ENCODE measurements at places on chromosomes 7 and 10.

DNA sequence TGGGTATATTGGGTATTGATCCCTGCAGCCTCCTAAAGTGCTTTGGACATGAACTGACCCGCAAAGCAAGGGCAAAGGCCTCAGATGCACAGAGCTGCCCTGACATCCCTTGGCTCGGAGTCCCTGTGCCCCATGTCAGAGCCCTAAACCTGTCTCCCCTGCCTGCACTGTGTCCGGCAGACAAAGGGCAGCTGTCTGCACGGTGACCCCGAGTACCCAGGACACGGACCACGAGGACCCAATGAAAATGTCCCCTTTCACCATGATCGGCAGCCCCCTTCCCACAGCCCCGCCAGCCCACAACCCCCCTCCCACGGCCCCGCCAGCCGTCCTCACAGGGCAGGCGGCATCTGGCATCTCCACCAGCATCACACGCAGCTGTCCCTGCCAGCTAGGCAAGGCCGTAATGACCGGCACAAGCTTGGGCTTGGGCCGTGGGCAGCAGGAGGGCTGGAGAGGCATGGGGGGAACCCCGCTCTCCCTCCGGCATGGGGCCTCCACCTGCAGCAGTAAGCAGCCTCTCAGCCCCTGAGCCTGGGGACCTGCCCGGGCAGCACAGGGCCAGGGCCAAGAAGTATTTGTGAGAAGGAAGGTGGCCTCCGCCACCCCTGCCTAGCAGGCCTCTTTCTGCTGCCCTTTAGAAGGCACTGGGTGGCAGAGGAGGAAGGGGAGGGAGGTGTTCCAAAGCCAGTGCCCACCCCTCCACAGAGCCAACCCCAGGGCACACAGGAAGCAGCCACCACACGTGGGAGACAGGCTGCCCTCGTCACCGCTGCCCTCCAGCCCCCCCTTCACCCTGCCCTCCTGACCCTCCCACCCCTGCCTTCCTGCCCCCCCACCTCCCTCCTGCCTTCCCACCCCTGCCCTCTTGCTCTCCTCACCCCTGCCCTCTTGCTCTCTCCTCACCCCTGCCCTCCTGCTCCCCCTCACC, 10.1 kb downstream of the NUDT1 start:
- DNase-seq = no peak

- no peak for DNase-seq
Measured at GRCh38 chr10:133293810-133294119, 14.9 kb downstream of the TUBGCP2 start.

DNA sequence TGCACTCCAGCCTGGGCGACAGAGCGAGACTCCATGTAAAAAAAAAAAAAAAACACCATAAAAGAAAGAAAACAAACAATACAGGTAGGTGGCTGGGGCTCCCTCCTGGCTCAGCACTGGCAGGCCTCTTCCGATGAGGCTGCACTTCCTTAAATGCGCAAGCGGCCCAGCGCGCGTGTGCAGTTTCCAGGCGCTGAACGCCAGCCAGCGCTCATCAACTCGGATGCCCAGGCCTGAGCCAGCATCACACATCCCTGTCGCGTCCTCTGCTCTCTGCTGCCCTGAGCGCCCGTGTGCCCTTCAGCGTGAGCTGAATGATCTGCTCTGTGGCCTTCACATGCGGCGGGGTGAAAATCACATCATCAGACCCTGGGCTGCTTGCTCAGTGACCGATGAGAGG, 31.8 kb downstream of the NUDT1 start:
- DNase-seq = no peak

DNA sequence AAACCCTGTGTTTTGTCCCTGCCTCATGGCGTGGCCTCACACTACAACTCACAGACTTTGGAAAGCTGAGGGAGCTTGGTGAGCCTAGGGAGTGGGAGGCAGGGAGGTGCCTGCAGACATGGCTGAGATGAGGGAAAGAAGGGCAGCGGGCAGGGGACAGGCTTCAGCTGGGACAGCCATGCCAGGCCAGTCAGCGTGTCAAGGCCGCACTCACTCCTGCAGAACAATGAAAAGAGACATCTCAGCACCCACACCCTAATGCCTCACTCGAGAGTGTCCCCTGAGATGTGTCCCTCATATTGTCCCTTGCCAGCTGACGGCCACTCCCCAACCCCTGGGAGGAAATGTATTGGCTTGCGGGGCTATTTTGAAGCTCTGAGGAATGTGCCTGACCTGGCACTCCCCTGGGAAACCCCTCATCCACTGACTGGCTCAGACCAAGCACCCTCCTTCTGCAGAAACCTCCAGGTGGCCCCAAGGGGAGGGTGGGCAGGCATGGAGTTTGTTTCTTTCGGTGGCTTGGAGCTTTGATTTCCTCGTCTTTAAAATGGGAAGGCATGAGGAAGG, 31.6 kb downstream of the SH3PXD2A start:
- DNase-seq = no peak

GRCh38 chr7:129480674-129481363, 21.5 kb upstream of the SMKR1 start:
- DNase-seq = no peak

GRCh38 chr7:80643336-80643915, 5.0 kb downstream of the CD36 start:
- no peak for DNase-seq

DNA sequence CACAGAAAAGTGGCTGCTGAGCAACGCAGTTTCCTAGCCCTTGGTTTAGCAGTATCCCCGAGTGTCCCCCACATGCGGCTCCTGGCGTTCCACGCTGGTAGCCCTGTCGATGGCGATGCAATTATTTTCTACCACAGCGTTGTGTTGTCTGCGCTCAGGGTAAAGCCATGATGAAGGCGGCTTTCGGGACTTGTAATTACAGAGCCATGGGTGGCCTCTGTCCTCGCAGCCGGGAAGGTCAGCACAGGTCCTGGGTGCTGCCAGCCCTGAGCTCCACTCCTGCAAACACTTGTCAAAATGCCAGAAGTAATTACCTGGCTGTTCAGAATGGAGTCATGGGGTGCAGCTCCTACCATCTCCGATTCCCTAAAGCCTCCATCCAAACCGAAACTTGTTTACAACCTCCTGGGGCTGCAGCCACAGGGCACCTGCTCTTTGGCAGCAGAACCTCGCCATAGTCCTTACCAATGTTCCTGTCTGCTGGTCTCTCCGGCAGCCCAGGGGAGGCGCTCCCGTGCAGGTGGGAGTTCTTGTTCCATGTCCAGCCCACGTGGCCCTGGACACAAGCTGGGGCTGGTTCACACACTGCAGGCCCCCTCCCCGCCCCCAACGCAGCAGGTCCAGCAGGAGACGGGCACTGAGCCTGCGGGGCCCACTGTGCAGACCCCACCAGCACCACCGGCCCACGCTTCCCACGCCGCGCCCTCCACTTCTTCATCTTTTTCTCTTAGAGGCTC, 512.6 kb downstream of the PTPRN2 start:
- no peak for DNase-seq

DNA sequence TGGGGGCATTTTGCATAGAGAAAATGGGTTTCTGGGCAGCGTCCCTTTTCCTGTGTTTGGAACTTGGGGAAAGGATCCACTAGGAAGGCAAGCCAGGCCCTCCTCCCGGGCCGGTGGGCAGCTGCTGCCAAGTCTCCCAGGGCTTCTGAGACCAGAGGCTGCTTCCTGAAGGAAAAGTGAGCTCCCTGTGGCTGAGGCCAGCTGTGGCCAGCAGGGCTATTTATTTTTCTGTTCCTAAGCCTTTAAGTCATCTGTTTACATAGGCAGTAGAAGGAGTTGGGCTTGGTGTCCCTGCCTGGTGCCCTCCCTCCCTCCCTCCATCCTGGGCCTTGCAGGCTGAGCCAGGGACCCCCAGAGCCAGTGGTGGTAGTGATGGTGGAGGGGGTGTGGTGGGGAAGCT, 70.5 kb upstream of the COL13A1 start:
- no peak for DNase-seq

DNA sequence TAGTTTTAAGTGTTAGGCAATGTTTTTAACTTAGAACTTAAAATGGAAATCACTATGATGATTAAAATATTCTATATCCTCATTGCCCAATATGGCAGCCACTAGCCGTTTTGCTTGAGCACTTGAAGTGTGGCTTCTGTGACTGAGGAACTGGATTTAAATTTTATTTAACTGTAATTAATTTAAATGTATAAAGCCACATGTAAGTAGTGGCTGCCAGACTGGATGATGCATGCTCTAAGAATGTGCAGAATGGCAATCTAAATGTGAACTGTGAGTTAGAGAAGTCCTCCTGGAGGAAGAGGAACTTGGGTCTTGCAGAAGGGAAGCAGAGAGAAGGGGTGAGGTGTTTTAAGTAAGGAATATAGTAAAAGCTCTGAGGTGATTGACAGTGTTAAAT, 451.4 kb downstream of the SUGCT start:
- DNase-seq = no peak

DNA sequence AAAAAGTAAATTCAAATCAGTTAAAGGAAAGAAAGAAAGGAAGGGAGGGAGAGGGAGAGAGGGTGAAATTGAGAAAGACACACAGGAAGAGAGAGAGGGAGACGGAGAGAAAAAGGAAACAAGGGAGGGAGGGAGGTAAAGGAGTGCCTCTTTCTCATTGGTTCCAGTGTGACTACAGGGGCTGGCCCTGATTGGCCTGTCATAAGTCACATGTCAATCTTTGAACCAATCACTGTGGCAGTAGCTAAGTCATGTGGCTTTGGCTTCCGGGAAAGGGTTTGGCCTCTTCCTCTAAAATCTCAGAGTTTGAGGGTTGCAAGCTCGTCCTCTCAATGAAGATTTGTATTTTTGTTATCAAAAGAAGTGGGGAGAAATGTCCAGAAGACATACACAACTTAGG, 150.2 kb downstream of the RAB11FIP2 start:
- no peak for DNase-seq

- no peak for DNase-seq
Measured at GRCh38 chr10:116722736-116723427, 19.5 kb downstream of the HSPA12A start.

- no peak for DNase-seq
Measured at GRCh38 chr7:25398418-25398817, 170.1 kb upstream of the NPVF start.

- DNase-seq = no peak
Measured at GRCh38 chr7:3128857-3129490, 85.3 kb upstream of the CARD11 start.

DNA sequence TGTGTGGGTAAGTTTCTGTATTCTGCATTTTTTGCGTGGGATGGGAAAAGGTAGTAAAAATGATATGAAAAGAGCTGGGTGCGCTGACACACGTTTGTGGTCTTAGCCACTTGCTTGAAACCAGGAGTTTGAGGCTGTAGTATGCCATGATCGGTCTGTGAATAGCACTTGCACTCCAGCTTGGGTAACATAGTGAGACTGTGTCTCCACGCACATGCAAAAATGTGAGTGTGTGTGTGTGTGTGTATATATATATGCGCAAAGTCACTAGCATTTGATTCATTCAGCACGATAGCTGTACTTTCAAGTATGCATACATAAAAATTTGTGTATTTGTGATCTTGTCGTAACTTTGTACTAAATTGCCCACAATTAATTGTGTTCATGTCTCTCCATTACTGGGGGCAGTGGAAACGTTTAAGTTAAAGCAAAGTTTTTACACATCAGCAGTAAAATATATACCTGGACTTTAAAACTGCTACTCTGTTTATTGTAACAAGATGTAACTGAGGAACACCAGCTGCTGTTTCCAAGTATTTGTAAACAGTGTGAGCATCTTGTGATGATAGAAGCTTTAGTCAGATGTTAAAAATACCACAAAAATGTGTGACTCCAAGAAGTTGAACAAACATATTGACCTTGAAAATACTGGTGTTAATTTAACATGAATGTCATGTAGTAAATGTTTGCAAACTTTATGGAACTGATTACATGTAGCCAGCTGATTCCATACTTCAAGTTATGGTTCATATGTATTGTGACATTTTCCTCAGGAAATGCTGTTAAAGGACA, 1.6 kb downstream of the ZRANB1 start:
- no peak for DNase-seq

DNA sequence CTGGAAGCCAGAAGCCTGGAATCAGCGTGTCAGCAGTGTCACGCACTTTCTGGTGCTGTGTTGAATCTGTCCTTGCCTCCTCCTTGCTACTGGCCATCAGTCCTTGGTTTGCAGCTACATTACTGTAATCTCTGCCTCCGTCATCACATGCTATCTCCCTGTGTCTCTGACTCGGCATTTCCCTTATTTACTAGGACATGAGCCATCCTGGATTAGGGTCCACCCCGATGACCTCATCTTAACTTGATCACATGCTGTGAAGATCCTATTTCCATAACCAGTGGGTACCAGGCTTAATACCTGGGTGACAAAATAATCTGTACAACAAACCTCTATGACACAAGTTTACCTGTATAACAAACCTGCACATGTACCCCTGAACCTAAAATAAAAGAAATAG, 518.0 kb upstream of the KLF6 start:
- DNase-seq = no peak

DNA sequence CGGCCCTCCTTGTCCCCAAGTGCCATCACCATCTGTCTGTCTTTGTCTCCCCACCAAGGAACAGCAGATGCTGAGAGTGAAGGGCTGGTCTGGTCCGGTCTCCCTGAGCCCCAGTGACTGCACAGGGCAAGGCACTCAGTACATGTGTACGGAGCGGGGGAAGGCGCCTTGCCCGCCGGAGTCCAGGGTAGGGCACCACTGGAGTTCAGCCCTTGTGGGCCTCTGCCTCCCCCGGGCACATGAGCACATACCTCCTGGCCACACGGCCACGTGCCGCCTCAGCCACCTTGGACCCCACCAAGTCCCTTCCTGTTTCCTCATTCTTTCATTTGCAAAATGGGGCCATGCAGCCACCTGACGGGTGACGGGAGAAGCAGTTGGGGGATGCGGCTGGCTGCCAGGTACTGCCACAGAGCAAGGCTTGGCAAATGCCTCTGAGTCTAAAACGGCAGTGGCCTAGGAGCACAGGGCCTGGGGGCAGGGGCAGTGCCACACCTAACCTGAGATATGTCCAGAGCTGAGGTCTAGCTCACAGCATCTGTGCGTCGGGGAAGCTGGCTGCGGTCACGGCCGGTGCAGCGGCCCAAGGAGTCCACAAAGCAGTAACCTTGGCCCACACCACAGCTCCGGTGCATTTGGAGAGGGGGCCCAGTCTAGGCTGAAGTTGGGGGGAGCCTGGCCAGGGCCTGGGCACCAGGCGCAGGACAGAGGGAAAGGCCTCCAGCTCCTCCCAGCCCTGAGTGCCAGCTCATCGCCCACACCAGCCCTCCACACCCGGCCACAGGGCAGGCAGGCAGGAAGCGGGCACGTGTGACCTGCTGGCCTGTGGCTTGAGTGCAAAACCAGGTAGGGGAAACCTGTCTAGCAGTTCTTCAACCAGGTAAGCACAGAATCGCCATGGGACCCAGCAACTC, 5.2 kb downstream of the ADAP1 start:
- DNase-seq = no peak

GRCh38 chr10:49458869-49459268, 63.0 kb upstream of the DRGX start:
- DNase-seq = no peak

- DNase-seq = no peak
Measured at GRCh38 chr7:2853147-2853546, 9.0 kb upstream of the GNA12 start.

- no peak for DNase-seq
Measured at GRCh38 chr7:120169996-120170783, 102.8 kb upstream of the KCND2 start.

DNA sequence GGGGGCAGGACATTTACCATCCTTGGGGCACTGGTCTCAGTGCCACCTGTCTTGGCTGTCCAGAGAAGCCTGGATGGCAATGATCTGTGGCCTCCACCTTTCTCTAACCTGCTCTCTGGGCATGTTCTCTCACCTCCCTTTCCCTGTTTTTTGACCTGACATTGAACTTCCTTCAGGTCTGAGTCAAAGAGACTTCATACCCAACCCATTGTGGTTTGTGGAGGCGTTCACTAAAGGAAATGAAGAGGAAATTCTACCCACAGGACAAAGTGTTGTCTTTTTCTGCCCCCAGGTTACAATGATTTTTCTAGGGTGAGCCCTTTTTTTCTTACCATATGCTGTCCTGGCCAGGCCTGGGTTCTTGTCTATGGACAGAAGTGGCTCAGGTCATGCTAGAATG, 76.6 kb downstream of the CYP26A1 start:
- no peak for DNase-seq
